Bronchial epithelial cell (primary cell): ENCODE measurements at places on chromosomes 3 and 15. TPM values are rescaled to one million over a fixed set of nuclear protein-coding genes. Genes with fewer than 3 reads are reported as not detected.

GRCh38 chr3:63294332-63294731, 16.2 kb downstream of the SYNPR start:
- no peak for DNase-seq

Gene RNF168
- 6.8 and 8.2 TPM in 2 replicates for total RNA-seq

DNA sequence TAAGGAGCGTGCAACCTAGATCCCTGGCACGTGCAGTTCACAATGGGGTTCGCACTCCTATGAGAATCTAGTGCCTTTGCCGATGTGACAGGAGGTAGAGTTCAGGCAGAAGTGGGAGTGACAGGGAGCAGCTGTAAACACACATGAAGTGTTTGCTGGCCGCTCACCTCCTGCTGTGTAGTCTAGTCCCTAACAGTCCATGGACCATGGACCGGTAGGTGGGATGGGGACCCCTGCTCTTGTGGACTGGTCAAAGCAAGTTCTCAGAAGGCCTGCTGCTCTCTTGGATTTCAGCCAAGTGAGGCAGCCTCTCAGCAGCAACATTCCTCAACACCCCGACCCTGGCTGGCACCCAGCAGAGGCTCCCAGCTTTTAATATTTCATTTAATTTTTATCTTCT, 58.2 kb upstream of the SNRPA1 start:
- no peak for DNase-seq

DNA sequence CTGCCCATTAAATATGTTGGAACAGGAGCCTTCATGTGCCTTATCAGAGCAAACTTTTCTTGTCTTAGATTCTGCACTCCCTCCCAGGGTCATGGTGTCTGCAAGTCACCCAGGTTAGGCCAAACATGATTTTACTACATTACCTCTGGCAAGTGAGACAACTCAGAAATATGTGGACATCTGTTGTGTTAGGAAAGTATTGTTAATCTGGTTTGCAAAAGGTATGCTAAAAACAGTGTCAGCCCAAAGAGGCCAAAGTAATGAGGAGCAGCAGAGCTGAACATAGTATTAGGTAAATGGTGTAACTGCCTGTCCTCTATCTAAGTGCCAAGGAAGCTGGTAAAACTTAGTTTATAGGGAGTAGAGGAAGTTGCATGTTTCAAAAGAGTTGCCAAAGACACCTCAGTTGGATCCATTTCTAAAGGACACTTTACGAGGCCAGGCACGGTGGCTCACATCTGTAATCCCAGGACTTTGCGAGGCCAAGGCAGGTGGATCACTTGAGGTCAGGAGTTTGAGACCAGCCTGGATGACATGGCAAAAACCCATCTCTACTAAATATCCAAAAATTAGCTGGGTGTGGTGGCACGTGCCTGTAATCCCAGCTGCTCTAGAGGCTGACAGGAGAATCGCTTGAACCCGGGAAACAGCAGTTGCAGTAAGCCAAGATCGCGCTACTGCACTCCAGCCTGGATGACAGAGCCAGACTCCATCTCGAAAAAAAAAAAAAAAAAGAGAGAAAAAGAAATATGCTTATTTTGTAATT, 22.5 kb upstream of the PPIB start:
- no peak for DNase-seq

GRCh38 chr15:48555241-48555881, 90.1 kb downstream of the FBN1 start:
- DNase-seq: no peak

Gene SPATA12
- under 0.01 TPM in 1 of 2 replicates, not detected in the other for total RNA-seq

GRCh38 chr3:142602619-142603385, 6.6 kb downstream of the PLS1 start:
- no peak for DNase-seq

DNA sequence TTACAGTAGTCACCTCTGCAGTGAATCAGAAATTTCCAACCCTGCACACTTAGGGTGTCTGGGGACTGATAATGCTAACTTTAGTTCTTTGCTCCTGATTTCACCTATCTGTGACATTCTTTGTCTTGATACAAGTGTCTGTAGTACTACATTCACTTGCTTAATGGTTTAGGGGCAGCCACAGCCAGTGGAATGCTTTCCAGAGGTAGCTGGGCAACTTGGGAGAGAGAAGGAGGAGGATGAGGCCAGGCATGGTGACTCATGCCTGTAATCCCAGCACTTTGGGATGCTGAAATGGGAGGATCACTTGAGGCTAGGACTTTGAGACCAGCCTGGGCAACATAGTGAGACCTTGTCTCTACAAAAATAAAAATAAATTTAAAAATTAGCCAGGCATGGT, 8.5 kb downstream of the BAHD1 start:
- peak; percentile 32 for DNase-seq

Gene FETUB
- total RNA-seq: 0.38 TPM in 1 of 2 replicates, not detected in the other

Gene SLC28A2
- total RNA-seq: not detected in 2 replicates

GRCh38 chr15:86115145-86115801, 35.6 kb downstream of the AGBL1 start:
- DNase-seq: peak; percentile 8

GRCh38 chr15:74845208-74845568, 2.2 kb upstream of the ULK3 start:
- DNase-seq: no peak
